ENCODE measurements at places on chromosomes 4 and X. TPM values are rescaled to one million over a fixed set of nuclear protein-coding genes. Genes with fewer than 3 reads are reported as not detected.

The PNMA5 gene
- not detected for total RNA-seq

The GPR143 gene
- total RNA-seq: 1.9 TPM

The GABRQ gene
- total RNA-seq: 0.13 TPM

The MAGEA3 gene
- not detected for total RNA-seq

The AR gene
- 0.30 TPM for total RNA-seq

The UGT2B17 gene
- not detected for total RNA-seq

The MAGEA1 gene
- not detected for total RNA-seq

The ADH1A gene
- total RNA-seq: not detected

The NUDT11 gene
- 1.1 TPM for total RNA-seq

Data from mammary microvascular endothelial cell (primary cell).